Upper lobe of right lung (tissue), 1 donor: ENCODE measurements at places on chromosomes 4 and X. TPM values are rescaled to one million over a fixed set of nuclear protein-coding genes. Genes with fewer than 3 reads are reported as not detected.
A peak's percentile ranks its signal among the peaks of the same experiment; 100 is the strongest.

GRCh38 chrX:121569609-121570008, 522.2 kb downstream of the GLUD2 start:
- DNase-seq = no peak

DNA sequence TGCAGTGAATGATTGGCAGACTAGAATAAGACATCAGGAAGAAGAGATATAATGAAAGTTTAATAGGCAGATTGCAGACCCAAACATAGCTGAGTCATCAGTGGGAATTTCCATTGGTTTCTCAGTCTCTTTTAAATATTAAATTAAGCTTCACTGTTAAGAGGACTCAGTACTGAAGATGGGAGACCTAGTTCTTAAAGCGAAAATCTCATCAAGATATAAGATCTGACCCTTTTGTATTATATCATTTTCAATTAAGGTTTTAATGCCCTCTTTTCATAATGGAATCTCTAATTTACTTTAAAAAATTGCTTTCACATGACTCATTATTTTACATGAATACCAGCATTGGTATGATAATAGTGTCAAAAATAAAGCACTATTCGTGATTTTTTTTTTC, 168.9 kb upstream of the ATOH1 start:
- DNase-seq = no peak

GRCh38 chr4:15001248-15001868, 923 bp upstream of the CPEB2 start:
- peak; percentile 88 for DNase-seq

DNA sequence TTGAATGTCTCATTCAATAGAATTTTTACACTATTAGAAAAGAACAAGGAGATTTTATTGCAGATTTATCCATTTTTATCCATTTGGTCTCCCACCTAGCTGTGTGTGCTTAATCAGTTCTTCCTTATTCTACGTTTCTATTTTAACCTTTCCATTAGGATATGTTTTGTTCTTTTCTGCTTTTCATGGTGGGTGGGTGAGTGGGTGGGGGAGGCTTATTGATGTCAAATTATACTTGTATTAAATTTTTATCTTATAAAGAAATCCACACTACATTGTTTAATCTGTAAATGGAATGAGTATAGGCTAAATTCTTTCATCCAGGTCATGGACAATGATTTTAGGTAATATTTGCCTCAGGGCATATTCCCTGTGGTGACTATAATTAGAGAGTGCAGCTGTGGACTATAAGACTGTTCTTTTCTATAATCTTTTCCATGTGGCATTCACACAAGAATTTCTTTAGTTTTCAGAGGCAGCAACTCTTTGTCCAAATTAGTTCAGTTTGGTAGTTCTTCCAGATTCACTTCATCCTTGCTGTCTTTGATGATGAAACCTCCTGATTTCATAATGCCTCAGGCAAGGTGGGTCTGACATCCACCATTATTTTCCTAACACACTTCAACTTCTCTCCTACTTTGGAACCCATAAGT, 2451.8 kb downstream of the PCDH7 start:
- DNase-seq = no peak

GRCh38 chr4:164890691-164891090, 13.7 kb downstream of the APELA start:
- no peak for DNase-seq

DNA sequence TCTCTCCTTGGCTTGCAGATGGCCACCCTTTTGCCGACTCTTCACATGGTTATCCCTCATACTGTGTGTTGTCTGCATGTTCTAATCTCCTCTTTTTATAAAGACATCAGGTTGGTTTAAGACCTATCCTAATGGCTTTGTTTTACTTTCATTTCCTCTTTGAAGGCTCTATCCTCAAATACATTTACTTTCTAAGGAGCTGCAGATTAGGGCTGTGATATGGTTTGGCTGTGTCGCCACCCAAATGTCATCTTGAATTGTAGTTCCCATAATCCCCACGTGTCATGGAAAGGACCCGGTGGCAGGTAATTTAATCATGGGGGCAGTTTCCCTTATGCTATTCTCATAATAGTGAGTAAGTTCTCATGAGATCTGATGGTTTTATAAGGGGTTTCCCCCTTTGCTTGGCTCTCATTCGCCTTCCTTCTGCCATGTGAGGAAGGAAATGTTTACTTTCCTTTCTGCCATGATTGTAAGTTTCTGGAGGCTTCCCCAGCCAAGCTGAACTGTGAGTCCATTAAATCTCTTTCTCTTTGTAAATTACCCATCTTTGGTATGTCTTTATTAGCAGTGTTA, 204.5 kb downstream of the RELL1 start:
- no peak for DNase-seq

GRCh38 chrX:125289920-125290319, 29.8 kb upstream of the TEX13C start:
- no peak for DNase-seq

Gene LUZP4
- total RNA-seq = not detected

Gene GAGE1
- not detected for total RNA-seq
